Daoy (cell line): ENCODE measurements at places on chromosomes 7 and 10.

DNA sequence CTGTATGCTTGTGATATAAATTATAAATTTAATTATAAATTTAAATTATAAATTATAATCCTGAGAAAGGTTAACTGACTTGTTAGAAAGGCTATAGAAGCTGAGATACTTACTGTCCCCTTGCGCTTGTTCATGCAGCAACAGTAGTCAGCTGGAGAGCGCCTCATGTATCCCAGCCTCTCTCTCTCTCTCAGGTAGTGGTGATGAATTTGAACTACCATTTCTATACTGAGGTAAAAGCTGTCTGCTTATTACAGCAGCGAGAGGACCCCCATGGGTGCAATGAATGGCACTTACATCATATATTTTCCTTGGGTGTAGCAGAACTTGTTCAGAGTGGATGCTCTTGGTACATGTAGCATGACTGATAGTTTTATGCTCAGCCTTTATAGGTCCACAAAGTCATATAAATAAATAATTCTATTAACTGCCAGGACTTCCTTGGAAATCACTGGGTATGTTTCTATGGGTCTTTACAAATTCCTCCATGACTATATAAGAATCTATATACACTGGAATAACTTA lies 1308.7 kb downstream of the REEP3 start:
- DNase-seq: no peak

- DNase-seq: no peak
These were observed 25.6 kb downstream of the ANKMY2 start for GRCh38 chr7:16619979-16620408.

DNA sequence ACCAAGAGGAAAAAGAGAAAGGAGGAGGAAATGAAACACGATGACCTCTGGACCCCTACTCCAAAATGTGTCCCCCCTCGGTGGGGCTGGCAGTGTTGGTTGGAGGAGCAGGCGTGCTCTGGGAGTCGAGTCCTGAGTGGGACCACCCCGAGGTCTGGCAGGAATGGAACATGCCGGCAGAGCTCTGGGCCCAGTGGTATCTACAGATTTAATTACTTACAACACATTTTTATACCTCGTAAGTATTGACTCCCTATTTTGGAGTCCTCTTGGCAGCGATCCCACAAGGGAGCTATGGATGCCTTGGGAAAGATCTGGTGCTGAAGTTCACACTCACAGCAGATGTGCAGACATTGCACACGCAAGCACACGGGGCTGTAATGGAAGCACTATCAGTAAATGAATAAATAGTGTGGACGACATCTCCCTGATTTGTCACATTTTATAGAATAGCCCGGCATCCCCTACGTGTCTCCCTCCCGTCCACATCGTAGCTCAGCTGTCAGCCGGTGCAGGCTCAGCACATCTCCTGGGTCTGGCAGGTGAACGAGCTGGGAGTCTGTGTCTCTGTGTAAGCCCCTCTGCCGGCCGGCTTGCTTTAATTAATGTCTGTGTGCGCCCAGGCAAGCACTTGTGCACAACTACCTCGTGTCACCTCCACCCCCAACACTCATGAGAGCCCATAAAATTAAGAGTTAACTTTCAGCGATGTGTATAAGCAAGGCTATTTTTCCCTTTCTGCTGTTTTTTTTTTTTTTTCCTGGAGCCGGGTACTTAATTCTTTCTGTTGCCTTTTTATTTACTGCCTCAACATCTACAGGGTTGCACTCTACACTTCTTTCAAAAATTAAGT lies 603.2 kb downstream of the LRMDA start:
- no peak for DNase-seq

DNA sequence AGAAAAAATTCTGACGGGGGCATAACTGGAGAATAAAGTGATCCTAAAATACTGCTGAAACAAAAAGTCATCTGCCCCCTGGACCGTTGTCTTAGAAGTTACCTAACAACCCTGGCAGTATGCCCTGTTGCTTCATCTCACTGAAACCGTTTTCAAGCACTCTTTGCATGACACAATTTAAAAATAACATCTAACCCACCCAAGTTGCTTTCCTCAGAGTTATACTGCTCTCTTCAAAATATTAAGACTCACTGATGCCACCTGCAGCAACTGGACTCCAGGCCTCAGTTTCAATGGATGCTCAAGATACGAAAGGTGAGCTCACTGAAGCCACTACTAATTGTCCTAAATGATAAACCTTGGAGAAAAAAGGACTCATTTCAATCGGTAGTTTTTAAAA lies 57.4 kb downstream of the CDK6 start:
- DNase-seq: peak; percentile 35

- no peak for DNase-seq
These were observed 65.6 kb downstream of the IGF2BP3 start for GRCh38 chr7:23404546-23405239.

DNA sequence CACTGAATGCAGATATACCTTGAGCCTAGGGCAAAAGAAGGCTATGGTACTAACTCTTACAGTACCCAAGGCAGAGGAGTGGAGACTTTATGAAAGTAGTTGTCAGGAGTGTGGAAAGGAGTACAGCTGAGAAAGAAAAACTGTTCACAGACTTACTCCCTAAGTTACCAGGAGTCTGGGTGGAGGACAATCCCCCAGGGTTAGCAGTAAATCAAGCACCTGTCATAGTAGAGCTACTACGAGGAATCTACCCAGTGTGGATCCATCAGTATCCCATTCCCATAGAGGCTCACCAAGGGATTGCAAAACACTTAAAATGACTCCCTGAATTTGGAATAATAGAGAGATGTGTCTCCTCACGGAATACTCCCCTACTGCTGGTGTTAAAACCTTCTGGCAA lies 10.1 kb upstream of the ZNF33B start:
- DNase-seq: no peak
